ENCODE measurements at places on chromosomes 5 and 9. TPM values are rescaled to one million over a fixed set of nuclear protein-coding genes. Genes with fewer than 3 reads are reported as not detected.

- no peaks in the 10 kb centered on the region for H3K4me1 ChIP-seq
- no peak for DNase-seq
- no peaks in the 10 kb centered on the region for H3K36me3 ChIP-seq
- no peaks in the 10 kb centered on the region for H3K27me3 ChIP-seq
- H3K27ac ChIP-seq = no peak overlapping the region
Measured at GRCh38 chr5:32960340-32961058, 249.4 kb downstream of the NPR3 start.

DNA sequence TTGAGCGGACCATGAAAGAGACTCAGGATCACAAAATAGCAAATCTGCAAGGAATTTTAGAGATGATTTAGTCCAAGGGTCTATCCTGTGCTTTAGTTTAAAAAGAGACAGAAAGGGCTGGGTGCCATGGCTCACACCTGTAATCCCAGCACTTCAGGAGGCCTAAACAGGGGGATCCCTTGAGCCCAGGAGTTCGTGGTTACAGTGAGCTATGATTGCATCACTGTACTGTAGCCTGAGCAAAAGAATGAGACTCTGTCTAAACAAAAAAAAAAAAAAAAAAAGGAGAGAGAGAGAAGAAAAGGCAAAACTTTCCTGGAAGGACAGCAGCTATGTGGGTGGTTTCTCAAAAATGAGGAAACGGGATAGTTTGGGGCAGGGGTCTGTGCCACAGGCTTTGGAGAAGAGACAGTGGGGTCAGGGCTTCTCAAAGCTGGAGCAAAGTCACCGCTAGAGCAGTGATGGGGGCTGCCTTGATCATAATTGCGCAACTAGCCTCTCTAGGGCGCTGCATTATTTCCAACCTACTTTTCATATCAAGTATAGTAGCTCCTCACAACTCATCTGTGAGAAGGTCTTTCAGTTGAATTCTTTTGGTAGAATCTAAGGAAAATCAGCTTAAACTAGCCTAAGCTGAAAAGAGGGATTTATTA lies 8.5 kb upstream of the ANKH start:
- H3K27me3 ChIP-seq = no peaks in the 10 kb centered on the region
- H3K4me1 ChIP-seq = no peaks in the 10 kb centered on the region
- no peak for DNase-seq
- no peaks in the 10 kb centered on the region for H3K36me3 ChIP-seq

DNA sequence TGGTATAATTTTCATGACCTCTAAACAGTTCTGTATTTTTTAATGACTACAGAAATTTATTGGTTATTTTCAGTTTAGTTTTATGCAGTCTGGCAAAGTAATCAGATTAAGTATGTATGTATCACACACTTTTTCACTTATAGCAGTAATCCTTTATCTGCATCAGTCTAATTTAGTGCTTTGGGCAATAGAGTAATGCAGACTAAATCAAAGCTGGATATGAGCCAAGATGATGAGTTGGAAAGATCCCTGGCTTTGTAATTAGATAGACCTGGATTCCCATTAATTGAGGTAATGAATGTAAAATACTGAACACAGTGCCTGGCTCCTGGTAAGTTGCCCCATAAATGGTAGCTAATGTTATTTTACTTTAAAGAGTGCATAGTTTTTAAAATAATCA lies 215.4 kb upstream of the TLX3 start:
- H3K27me3 ChIP-seq = no peaks in the 10 kb centered on the region
- DNase-seq = no peak
- no peak overlapping the region for H3K27ac ChIP-seq
- no peaks in the 10 kb centered on the region for H3K4me1 ChIP-seq
- no peaks in the 10 kb centered on the region for H3K36me3 ChIP-seq
- H3K4me3 ChIP-seq = no peak overlapping the region

DNA sequence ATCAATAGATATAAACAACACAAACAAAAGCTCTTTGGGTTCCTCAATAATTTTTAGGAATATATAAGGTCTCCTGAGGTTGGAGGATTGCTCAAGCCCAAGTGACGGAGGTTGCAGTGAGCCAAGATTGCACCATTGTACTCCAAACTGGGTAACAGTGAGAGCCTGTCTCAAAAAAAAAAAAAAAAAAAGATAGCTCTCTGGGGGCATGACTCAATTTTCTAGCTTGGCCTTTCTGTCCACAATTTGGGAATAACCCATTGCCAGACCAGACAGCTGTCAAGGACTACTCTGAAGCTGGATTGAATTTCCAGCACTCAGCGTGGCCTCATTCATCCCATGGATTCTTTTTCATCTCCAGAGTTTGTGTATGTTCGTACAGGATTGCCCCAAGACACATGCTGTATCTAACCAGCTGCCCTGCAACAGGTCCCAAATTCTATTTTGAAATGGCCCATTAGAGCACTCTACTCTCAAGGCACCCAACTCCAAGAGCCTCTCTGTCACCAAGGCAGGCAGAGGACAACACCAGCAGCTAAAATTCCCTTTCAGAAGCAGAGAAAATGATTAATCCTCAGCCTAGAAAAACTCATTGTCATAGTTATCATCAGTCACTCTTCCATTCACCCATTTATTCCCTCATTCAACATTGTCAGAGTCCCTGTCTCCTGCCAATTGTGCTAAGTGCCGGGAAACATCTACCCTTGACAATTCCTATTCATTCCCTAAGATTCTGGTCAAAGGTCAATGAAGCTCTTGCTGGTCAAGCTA lies 8.7 kb downstream of the FAM193B start:
- no peak overlapping the region for H3K4me3 ChIP-seq
- peaks cover 59% of the 10 kb centered on the region for H3K4me1 ChIP-seq
- H3K36me3 ChIP-seq = peaks cover 38% of the 10 kb centered on the region
- no peaks in the 10 kb centered on the region for H3K27me3 ChIP-seq
- peak overlapping the region; percentile 79 for H3K27ac ChIP-seq

- no peaks in the 10 kb centered on the region for H3K27me3 ChIP-seq
- no peaks in the 10 kb centered on the region for H3K36me3 ChIP-seq
- H3K4me1 ChIP-seq = peaks cover 33% of the 10 kb centered on the region
- DNase-seq = no peak
- H3K4me3 ChIP-seq = no peak overlapping the region
- no peak overlapping the region for H3K27ac ChIP-seq
Measured at GRCh38 chr5:142310803-142311202, 14.0 kb downstream of the SPRY4 start.

LHX6 gene
- 1.3 TPM for total RNA-seq

FAM114A2 gene
- total RNA-seq = 37.1 TPM

COL5A1 gene
- total RNA-seq = 38.5 TPM

TNFSF8 gene
- 7.2 TPM for total RNA-seq

REEP2 gene
- total RNA-seq = 0.34 TPM

All from spleen (tissue), 13 donors.